ENCODE measurements at places on chromosomes 7 and 10.
A peak's percentile ranks its signal among the peaks of the same experiment; 100 is the strongest.

- no peak for DNase-seq
Measured at GRCh38 chr10:69359594-69359993, 57.1 kb downstream of the TACR2 start.

DNA sequence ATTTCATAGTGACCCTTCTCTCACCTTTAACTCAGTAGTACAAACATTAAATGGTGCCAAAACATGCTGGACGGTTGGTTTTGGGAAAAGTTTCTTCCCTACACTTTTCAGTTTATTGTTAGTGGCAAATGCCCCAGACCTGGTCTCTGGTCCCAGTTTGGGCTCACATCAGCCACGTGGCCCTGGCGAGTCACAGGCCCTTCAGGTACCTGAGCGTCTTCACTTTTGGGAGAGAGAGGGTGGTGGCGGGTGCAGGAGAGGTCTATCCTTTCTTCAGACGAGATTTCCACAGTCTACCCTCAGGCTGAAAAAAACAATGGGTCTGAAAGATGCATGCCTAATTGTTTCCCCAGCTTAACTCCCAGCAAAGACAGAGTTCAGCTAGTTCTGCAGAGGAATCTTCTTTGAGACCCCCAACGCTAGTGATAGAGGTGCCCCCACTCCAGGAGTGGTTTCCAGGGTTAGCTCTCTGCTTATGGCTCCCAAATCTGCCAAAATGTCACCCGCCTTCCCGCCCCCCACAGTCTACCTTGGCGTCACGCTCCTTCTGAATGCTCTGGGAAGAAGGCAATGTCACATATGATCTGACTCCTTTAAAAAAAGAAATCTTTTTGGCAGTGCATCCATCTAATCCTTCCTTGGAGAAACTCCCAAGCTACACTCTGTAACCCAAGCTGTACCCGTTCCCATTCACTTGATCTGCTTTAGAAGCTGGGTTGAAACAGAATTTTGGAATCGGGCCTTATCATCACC, 384.8 kb upstream of the FOXK1 start:
- no peak for DNase-seq

DNA sequence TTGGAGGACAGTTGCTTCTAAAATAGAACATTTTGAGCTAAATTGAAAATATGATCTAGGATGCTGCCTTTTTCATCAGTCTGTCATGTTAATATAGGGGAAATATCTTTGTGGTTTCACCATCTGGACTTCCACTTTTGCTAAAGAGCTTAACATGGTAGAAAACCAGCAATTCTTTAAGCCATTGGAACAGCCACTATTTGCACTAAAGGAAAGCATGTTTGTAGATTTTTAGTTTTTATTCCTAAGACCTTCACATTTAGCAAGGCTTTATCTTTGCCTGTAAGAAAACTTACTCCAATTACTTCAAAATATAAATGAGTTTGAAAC, 291.0 kb downstream of the RNLS start:
- no peak for DNase-seq

GRCh38 chr7:18623389-18623788, 127.8 kb downstream of the HDAC9 start:
- DNase-seq, result no peak

- no peak for DNase-seq
Measured at GRCh38 chr7:77862691-77863090, 64.1 kb downstream of the PHTF2 start.

DNA sequence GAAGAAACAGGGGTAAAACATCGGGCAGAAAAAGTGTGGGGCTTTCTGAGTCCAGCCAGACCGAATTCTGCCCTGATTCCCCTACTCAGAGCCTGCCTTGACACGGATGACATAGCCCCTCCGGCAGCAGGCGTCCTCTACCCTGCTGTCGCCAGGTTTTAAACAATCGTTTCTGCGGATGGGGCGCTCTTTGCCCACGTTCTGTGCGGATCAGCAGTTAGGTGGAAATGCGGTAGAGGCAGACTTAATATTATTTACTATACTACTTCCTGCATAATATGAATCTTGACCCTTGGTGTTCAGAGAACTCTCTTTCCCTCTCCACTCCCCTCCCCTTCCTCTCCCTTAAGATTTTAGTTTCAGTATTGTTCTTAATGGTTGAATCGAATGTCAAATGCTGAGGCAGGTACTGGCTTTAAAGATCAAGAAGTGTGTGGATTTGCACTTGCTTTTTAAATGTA, 2.4 kb downstream of the GATA3 start:
- peak; percentile 47 for DNase-seq

- no peak for DNase-seq
Measured at GRCh38 chr7:141306081-141306480, 232.2 kb downstream of the TMEM178B start.

GRCh38 chr7:9029681-9030530, 596.5 kb downstream of the NXPH1 start:
- DNase-seq, result no peak

- DNase-seq, result no peak
Measured at GRCh38 chr10:124239134-124239533, 145.7 kb upstream of the CHST15 start.

DNA sequence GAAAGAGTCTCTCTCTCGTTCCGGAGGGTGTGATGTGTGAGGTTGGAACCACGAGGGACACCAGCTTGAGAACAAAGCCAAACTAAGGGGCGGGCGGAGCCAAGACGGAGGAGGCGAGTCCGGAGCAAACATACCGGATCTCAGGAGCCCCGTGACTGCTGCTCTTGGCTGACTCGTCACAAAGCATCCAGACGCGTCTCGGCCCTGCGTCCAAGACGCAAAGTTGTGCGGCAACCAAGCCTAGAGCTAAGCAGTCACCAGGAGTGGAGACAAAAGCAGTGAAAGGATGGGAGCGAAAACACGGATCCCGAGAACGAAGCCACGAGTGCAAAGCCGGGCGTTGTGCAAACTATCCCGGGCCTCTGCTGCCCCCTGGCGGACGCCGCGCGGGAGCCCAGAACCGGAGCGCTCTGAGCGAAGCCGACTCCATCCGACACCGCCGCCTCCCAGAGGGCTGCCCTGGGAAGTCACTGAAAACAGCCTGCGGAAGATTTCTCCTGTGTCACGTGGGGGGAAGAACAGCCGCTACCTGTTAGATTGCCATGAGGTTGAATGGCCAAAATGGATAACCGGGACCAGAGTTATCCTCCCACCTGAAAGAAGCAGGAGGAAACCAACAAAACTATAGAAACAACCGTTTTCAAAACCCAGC, 46.4 kb upstream of the TMEM72 start:
- DNase-seq, result peak; percentile 96

- DNase-seq, result peak; percentile 98
Measured at GRCh38 chr10:33005322-33006301, 47.6 kb upstream of the ITGB1 start.

DNA sequence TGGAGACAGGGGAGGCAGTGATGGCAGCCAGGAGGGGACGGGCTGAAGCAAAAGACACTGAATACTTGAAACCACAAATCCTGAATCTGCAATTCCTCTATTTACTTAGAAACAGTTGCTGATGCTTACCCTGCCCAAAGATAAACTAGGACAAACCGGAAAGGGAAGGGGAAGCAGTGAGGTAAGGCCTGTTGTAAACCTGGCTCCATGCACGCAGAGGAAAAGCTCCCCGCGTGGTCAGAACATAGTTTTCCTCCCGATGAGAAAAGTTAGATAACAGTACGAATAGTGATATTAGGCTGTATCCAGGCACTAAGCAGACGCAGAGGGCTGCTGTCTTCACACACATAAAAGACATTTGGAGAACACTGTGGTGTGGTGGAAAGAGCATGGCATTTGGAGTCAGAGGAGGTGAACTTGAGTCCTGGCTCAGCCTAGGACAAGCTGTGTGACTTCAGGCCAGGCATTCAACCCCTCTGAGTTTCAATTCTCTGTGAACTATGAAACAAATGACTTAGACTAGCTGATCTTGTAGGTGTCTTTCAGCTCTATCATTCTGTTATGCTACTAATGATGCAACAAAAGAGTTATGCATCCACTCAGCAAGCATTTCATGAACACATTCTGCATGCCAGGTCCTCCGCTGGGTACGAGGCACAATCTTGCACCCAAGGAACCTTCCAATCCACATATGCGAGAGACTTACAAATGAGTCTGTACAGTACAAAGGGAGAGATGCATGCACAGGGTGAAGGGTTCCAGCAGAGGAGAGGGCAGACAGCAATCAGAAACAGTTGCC, 80.9 kb downstream of the SORBS1 start:
- DNase-seq, result no peak

GRCh38 chr10:122855745-122856144, 10.1 kb upstream of the CUZD1 start:
- DNase-seq, result no peak

DNA sequence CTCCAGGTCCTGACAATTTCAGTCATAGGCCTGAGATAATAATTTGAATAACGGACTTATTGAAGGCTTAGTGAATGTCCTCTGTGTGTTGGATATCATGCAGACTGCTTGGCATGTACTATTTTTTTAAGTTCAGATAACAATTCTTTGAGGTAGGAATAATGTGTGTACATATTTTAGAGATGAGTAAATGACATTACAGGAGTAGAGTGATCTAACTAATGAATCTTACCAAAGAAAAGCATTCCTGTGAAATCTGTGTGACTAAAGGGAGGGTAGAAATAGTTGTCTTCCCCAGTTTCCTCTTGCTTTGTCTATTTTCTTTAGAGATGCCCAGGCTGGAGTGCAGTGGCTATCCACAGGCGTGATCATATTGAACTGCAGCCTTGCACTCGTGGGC, 391.8 kb upstream of the ETV1 start:
- DNase-seq, result no peak

- DNase-seq, result no peak
Measured at GRCh38 chr7:64651632-64652165, 14.2 kb upstream of the ZNF107 start.

DNA sequence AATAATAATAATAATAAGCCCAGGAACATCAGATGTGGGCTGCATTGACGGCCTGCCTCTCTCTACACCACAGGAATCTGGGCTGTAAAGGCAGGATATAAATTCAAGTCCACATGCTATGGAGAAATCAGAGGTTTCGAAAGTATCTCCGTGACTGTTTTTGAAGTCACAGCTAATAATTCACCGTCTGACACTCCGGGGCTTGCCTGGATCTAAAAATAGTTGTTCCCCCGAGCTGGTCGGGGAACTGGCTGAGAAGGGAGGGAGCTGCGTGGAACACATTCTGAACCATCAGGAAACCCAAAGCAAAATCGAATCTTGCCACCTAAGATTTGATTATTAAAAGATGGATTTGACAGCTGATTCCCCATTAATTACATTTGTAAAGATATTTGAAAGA, 35.4 kb downstream of the KLF6 start:
- no peak for DNase-seq

- peak; percentile 57 for DNase-seq
Measured at GRCh38 chr7:140923358-140924006, 1.2 kb downstream of the BRAF start.

DNA sequence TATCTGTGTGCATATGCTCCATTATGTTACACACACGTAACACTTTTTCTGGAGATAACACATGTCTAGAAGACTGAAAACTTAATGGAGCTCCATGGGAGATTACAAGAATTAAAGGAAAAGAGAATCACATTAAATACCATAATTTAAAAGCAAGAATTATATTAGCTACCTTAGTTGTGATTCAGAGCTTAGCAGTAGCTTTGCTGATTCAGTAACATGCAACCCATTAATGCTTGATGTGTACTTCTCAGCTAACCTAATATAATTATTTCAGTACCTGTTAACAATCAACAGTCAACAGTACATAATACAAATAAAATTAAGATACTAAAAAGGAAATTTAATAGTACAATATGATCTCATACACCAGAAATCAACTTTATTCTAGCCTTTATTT, 73.8 kb upstream of the GPR22 start:
- no peak for DNase-seq

DNA sequence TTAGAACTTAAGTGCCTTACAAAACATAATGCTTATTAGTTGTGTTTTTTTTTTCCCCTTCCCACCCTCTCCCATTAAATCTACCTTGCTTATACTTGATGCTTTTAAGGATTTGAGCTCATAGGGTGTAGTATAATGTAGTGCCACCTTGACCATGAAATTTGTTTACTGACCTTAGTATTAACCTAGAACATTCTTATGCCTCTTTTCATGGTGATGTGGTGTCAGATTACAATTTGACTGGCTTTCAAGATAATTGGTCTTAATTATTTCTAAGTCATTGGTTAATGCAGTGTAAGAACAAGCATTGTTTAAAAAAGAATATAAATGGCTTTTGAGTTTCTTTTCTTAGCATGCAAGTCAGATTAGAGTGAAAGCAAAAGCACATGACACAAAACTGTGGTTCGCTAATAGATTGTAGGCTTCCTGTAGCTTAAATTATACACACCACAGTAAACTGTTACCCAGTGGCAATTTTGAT, 61.8 kb downstream of the ADD3 start:
- no peak for DNase-seq

- DNase-seq, result peak; percentile 69
Measured at GRCh38 chr10:36779238-36779846, 346.1 kb upstream of the ANKRD30A start.

DNA sequence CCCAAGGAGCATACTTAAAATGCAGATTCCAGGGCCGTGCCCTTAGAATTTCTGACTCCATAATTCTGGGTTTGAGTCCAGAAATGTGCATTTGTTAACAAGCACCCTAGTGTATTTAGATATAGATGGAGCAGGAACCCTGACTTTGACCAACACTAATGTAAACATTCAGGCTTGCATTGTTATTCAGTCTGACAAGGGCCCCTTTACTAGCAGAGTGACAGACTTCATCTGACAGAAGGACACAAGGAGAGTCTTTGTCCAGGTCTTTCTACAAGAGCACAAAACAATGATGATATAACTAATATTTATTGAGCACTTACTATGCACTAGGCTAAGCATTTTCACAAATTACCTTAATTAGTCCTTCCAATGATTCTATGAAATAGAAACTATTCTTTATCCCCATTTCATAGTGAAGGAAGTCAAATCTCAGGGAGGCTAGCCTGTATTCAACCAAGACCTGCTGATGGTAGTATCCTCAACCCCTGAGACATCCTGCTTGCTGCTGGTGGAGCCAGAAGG, 3.9 kb downstream of the RBP4 start:
- DNase-seq, result no peak

DNA sequence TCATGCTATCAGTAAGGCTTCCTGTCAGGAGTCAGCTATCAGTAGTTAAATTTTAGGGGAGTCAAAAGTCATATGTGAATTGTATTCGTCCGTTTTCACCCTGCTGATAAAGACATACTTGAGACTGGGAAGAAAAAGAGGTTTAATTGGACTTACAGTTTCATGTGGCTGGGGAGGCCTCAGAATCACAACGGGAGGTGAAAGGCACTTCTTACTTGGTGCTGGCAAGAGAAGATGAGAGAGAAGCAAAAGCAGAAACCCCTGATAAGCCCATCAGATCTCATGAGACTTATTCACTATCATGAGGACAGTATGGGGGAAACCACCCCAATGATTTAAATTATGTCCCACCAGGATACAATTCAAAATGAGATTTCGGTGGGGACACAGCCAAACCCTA, 47.1 kb downstream of the KLF6 start:
- no peak for DNase-seq

DNA sequence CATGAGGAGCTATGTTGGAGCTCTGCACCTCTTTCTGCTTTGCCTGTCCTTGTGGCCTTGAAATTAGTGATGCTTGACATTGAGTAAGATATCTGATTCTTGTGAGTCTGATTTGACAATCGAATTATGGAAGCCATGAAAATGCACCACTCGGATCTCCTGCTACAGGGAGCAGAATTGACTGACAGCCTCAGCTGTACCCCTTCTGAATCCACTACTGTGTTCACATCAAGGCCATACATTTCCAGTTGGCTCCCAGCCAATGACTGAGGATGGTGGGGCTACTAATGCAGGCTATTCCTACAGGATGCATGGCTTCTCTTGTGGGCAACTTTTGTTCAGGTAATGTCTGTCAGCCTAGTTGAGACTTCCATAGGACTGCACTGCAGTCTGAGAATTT, 321.9 kb downstream of the REEP3 start:
- no peak for DNase-seq

- DNase-seq, result no peak
Measured at GRCh38 chr7:141641876-141642275, 60.1 kb downstream of the DENND11 start.
